Naive thymus-derived CD8-positive, alpha-beta T cell (primary cell): ENCODE measurements at places on chromosomes 11 and 22.

DNA sequence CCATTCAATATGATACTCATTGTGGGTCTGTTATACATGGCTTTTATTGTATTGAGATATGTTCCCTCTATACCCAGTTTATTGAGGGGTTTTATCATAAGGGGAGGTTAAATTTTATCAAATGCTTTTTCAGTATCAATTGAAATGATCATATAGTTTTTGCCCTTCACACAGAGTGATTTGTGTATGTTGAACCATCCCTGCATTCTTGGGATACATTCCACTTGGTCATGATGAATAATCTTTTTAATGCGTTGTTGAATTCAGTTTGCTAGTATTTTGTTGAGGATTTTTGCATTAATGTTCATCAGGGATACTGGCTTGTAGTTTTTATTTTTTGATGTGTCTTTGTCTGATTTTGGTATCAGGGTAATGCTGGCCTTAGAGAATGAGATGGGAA lies 98.0 kb downstream of the ATG16L2 start:
- H3K27ac ChIP-seq = no peak overlapping the region
- no peak overlapping the region for H3K4me3 ChIP-seq
- H3K27me3 ChIP-seq = no peaks in the 10 kb centered on the region

DNA sequence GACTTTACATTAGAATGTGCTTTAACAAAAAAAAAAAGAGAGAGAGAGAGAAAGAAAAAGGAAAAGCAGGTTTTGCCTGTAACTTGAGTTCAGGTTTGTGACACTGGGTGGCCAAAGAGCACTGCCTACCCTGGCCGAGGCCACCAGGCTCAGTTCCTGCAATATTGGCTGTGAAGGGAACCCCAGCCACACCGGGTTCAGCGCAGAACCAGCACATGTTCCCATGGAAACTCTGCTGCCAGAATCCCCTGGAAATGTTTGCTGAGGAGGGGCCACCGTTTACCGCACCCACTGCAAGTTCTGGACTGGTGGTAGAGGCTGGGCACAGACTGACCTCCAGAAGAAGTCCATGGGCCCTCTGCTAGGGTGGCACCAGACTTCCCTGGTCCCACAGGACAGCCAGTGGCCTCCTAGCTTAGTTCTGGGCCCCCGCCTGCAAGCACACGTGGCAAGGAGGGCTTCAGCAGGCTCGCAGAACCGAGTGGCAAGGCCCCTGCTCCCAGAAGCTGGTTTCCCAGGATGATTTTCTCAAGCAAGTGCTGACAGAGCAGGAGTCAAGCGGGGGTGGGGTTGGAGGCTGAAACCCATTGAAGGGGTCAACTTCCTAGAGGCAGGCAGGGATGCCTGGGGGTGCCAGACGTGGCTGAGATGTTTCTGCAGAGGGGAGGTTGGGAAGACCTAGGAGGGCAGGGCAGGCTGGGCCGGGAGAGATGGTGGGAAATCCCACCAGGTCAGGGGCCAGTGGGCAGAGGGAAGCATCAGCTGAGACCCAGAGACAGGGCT lies 51.2 kb downstream of the NFAM1 start:
- no peaks in the 10 kb centered on the region for H3K27me3 ChIP-seq
- H3K36me3 ChIP-seq = no peaks in the 10 kb centered on the region
- H3K4me3 ChIP-seq = no peak overlapping the region
- H3K4me1 ChIP-seq = no peaks in the 10 kb centered on the region

DNA sequence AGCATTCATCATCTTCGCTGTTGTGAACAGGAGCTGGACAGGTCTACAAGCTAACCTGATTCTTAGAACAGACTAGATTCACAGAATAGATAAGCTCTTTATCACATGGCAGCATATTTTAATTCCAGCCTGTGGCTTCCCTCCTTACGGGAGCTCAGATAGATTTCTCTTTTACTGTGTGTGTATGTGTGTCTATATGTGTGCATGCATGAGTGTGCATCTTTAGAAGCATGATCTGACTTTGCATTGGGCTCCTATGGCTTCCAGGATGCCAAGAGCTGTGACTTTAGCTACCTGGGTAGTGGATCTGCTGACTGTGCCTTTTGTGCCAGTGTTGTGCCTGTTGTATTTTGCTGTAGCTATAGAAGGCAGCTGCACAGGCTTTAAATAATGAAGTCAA lies 44.3 kb downstream of the ZNRF3 start:
- no peak overlapping the region for H3K4me3 ChIP-seq
- no peaks in the 10 kb centered on the region for H3K4me1 ChIP-seq
- no peaks in the 10 kb centered on the region for H3K36me3 ChIP-seq
- DNase-seq = no peak

GRCh38 chr11:35142481-35143075 lies 3.6 kb downstream of the CD44 start:
- no peaks in the 10 kb centered on the region for H3K27me3 ChIP-seq
- peaks cover 70% of the 10 kb centered on the region for H3K4me1 ChIP-seq
- DNase-seq = no peak
- H3K4me3 ChIP-seq = peak overlapping the region; percentile 100

GRCh38 chr11:124943254-124943616 lies 7.4 kb upstream of the HEPACAM start:
- DNase-seq = no peak
- no peaks in the 10 kb centered on the region for H3K36me3 ChIP-seq
- H3K4me1 ChIP-seq = peaks cover 23% of the 10 kb centered on the region
- peak overlapping the region; percentile 93 for H3K27ac ChIP-seq

DNA sequence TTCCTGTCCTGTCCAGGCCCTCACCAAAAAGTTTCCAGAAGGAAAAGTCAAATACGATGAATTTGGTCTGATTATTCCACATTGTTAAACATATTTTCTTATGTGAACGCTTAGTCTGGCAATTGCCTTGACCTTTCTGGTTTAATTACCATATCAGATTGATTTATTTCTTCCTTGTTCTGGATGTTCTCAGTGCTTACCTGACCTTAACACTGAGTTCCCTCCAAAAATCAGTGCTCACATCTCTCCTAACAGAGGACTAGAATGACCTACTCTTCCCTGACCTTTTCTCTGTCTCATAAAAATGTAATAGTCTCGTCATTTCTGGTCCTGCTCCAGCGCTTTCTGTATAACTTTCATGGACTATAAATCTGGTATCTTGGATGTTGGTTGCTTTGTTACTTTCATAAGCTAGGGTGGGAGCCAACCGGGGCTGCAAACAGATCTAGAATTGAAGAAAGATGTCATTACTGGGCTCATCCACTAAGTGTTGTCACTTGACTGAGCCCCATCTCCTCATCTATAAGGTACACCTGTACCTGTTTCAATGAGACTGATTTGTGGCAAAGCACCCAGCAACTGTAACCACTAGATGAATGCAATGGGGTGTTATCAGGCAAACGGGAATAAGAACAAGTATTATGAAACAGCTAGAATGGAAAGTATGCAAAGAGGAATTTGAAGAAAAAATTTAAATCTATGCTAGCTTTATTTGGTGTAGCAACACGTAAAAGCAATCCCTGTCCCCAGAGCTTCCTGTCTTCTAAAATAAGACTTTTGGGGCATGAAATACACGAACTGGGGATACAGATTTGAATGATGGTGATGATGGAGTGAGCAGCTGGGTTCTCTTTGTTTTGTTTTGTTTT lies 2.4 kb downstream of the FADS2 start:
- no peak for DNase-seq
- no peaks in the 10 kb centered on the region for H3K36me3 ChIP-seq
- no peak overlapping the region for H3K27ac ChIP-seq
- H3K4me1 ChIP-seq = peaks cover 76% of the 10 kb centered on the region

DNA sequence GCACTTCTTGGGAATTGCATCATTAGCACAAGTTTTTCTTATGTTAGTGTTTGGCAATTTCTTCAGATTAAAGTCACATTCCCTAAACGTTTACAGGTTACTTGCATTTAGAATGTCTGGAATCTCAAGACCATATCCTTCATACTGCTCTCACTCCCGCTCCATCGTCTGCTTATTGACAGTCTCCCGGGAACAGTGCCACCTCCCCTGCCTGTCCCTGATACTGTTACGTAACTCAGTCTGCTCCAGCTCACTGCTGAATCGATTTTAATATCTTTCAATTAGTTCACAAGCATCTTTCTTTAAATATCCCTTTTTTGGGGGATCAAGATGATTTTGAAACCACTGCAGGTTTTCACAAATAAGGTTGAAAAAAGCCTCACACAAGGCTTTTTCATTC lies 48.2 kb downstream of the GLYATL2 start:
- no peak overlapping the region for H3K27ac ChIP-seq
- H3K4me3 ChIP-seq = no peak overlapping the region
- H3K36me3 ChIP-seq = no peaks in the 10 kb centered on the region
- DNase-seq = no peak

GRCh38 chr11:8080674-8081590 lies at the start of gene TUB:
Gene TUB, plus strand, starts transcription at chr11:8081211. Its CDS starts 300 bp downstream, at chr11:8081511.
- H3K36me3 ChIP-seq = no peaks in the 10 kb centered on the region
- peak within 1 kb of the TSS; percentile 51 for H3K4me3 ChIP-seq
- no peak within 1 kb of the TSS for H3K27ac ChIP-seq
- DNase-seq = no peak
- peaks cover 8% of the 10 kb centered on the region for H3K4me1 ChIP-seq
- H3K27me3 ChIP-seq = peaks cover 63% of the 10 kb centered on the region

DNA sequence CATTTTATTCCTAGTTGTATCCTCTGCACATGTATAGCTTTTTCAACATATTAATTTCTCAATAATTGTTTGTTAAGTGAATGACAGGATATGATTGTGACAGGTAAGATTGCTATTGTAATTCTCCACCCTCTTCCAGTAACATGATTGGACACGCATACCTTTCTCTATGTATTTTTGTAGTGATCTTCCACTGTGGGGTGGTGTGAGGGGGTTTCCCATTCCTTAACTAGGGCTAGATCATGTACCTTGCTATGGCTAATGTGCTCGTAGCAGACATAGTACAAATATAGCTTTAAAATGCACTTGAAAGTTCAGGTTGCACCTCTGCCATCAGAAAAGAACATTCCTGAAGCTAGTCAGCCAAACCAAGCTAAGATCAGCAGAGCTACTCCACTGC lies 2392.8 kb upstream of the RAG2 start:
- H3K4me1 ChIP-seq = no peaks in the 10 kb centered on the region
- no peak for DNase-seq
- no peak overlapping the region for H3K27ac ChIP-seq

- no peaks in the 10 kb centered on the region for H3K36me3 ChIP-seq
- peaks cover 2% of the 10 kb centered on the region for H3K4me1 ChIP-seq
These were observed 212.2 kb downstream of the GRIK4 start for GRCh38 chr11:120723751-120724150.

DNA sequence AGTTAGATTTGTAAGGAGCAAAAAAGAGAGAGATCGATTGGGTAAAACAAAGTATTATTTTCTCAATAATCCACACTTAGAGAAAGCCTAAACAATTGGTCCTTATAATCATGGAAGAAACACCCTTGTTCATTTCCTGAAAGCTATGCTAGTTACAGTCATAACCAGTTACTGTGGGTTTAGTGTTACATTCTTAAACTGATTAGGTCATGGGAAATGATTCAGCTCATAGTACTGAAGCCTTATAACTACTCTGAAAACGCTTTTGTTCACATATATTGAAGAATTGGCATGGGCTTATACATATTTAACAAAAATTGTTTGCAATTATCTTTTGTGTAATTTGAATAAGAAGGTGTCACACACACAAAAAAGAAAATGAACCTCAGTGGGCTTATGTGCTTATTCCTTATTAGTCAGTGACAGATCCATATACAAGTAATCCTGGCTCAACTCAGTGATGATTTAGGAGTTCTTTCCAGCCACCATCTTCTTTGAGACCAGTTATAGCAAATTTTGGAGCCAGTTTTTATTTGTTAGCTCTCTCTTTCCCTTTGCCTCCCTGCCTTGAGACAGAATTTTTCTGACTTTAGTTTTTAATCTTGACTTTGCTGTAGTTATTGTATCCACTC lies 198.5 kb upstream of the CTSC start:
- no peaks in the 10 kb centered on the region for H3K4me1 ChIP-seq
- no peaks in the 10 kb centered on the region for H3K36me3 ChIP-seq
- peaks cover 1% of the 10 kb centered on the region for H3K27me3 ChIP-seq

DNA sequence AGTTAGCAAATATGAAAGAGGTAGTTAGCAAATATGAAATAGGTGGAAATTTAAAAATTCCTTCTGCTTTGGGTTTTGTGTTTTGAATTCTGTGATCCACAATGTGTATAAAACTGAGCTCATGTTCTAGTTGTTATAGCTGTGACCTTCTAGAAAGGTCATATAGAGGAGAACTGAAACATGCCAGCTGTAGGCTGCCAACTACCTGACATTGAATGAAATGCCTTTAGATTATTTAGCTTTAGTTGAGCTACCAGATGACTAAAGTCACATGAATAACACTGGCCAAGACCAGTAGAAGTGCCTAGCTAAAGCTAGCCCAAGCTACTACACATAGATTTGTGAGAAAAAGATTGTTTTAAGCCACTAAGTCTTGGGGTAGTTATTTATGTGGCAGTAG lies 5.8 kb upstream of the TCN1 start:
- H3K4me1 ChIP-seq = no peaks in the 10 kb centered on the region
- H3K4me3 ChIP-seq = no peak overlapping the region
- no peak overlapping the region for H3K27ac ChIP-seq
- no peaks in the 10 kb centered on the region for H3K36me3 ChIP-seq
- peaks cover 14% of the 10 kb centered on the region for H3K27me3 ChIP-seq

DNA sequence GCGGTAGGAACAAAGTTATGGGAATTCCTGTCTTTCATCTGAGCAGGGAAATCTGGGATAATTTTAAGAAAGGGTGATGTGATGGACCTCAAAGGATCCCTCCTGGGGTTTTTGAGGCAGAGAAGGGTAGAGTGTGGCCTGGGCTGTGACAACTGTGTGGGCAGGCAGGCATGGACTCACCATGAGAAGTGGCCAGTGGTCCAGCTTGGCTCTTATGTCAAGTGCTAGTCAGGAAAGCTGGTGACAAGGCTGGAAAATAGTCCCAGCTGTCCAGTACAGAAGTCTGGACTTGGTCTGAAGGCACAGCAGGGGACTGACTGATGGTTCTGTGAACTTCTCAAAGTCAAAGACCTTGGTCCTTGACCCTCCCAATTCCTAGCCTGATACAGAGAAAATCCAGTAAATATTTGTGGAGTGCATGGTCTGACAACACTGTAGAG lies 1.7 kb downstream of the PPFIBP2 start:
- peak overlapping the region; percentile 81 for H3K4me3 ChIP-seq
- peaks cover 3% of the 10 kb centered on the region for H3K36me3 ChIP-seq
- no peak for DNase-seq

DNA sequence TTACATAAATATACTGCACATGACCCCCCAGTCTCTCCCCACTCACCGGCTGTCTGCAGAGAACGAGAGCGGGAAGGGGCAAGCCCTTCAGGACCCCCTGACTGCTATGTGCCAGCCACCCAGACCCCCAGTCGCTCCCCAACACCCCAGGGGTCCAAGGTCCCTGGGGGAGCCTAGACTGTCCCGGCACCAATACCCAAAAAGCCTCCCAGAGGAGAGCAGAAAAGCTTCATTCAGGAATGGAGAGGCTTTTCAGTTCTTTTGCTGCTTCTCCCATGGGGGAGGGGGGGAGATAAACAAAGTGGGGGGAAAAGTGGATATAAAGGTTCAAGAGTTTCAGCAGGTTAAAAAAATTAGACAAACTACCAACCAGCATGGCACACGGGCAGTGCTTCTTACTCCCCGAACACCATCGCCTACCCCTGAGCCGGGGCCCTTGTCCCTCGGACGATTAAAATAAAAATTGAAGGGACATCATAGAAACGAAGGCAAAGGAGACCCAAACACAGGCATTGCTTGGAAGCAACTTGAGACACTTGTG lies 1.3 kb downstream of the CSNK1E start:
- no peaks in the 10 kb centered on the region for H3K27me3 ChIP-seq
- H3K4me3 ChIP-seq = peak overlapping the region; percentile 88
- peaks cover 12% of the 10 kb centered on the region for H3K36me3 ChIP-seq
- peaks cover 39% of the 10 kb centered on the region for H3K4me1 ChIP-seq

- H3K27me3 ChIP-seq = no peaks in the 10 kb centered on the region
- no peaks in the 10 kb centered on the region for H3K4me1 ChIP-seq
- DNase-seq = no peak
- no peak overlapping the region for H3K27ac ChIP-seq
- no peaks in the 10 kb centered on the region for H3K36me3 ChIP-seq
- no peak overlapping the region for H3K4me3 ChIP-seq
These were observed 11.5 kb downstream of the VSTM5 start for GRCh38 chr11:93838967-93839366.
